ENCODE measurements at places on chromosomes 7 and 10.

DNA sequence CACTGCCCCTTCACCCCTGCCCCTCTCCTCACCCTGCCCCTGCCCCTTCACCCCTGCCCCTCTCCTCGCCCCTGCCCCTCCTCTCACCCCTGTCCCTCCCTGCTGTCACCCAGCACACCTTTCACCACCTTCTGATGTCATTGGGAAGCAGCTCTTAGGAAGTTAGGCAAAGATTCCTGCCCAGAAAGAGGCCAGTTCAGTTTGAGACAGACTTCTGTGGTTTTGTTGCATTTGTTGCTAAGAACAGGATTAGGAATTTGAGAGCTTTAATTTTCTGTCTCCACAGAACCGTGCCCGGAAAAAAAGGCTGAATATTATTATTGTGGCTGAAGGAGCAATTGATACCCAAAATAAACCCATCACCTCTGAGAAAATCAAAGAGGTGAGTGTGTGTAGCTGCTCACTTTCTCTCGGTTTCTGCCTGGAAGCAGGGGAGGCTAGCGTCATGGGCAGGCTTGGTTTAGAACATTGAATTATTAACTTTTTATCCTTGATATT is 39.6 kb downstream of the PFKP start:
- DNase-seq = no peak

GRCh38 chr7:591856-592628 is 72.4 kb upstream of the PDGFA start:
- no peak for DNase-seq

DNA sequence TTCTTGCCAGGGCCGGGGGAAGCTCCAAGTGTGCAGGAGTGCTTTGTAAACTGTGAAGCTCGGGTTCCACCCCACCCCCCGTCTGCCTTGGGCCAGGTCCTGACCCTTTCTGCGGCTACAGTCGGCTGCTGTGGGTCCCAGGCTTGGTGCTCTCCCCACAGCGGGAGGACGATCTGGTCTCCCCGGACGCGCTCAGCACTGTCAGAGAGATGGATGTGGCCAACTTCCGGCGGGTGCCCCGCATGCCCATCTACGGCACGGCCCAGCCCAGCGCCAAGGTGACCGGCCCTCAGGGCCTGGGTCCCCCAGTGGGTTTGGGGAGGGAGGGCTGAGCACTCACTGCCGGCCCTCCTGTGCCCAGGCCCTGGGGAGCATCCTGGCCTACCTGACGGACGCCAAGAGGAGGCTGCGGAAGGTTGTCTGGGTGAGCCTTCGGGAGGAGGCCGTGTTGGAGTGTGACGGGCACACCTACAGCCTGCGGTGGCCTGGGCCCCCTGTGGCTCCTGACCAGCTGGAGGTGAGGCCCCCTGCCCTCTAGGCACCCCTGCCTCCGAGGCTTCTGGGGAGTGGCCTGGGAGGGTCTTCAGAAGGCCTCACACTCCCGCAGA is 60.3 kb downstream of the PALD1 start:
- no peak for DNase-seq

DNA sequence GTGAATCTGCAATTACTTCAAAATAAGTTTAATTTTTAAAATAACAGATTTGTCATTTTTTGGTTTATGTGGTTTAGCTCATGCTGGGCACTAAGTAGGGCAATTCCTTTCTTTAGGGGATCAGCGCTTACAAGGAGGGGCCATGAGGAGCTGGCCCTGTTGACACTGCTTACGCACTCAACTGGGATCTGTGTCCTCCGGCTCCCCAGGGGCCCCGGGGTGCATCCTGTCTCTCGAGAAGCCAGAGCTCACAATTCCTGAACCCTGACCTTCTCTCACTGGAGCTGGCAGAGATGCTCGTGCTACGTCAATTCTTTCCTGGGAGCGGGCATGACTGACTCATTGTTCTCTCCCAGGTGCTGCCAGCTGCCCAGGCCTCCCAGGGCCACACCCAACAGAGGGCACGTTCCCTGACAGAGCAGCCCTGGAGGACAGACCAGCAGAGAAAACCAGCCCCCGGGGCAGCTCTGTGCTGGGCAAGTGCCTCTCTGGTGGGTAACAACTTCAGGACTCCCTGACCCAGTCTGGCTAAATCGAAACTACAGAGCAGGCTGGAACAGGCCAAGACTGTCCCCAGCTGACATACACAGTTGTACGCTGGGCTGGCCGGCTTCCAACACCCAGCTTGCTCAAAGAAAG is 36.8 kb downstream of the CTBP2 start:
- DNase-seq = no peak

- no peak for DNase-seq
These were observed 162.1 kb upstream of the NOBOX start for GRCh38 chr7:144565586-144565985.

DNA sequence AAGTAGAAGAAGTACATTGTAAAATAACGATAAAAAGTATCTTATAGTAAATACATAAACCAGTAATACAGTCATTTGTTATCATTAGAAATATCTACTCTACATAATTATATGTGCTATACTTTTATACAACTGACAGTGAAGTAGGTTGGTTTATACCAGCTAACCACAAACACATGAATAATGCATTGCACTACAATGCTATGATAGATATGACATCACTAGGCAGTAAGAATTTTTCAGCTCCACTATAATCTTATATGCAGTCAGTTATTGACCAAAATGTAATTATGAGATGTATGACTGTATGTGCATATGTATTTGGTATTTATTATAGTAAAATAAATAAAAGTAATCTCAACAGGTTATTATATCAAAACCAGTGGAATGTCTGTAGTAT is 23.4 kb upstream of the SGCE start:
- DNase-seq = no peak

DNA sequence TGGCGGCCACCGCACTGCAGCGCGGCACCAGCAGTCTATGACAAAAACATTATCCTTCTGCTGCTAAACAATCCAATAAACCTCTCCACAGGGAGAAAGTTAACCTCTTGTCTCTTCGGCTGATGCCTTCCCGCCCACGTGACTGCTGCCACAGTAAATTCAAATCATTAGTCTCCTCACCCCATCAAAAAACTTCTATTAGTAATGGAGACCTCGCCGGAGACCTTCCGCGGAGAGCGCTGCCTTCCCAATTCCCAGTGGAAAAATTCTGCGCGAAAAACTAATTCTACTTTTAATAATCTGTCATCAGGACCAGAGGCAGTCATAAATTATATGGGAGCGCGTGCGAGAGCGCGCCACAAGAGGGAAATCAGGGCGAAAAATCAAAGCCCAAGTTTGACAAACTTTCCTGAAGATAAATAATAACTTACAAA is 90.0 kb upstream of the PAX2 start:
- no peak for DNase-seq

- no peak for DNase-seq
These were observed 63.0 kb downstream of the HOXA1 start for GRCh38 chr7:27032839-27033238.

GRCh38 chr10:14460447-14460846 is 129.7 kb upstream of the FRMD4A start:
- no peak for DNase-seq

- no peak for DNase-seq
These were observed 72.6 kb downstream of the PARP12 start for GRCh38 chr7:139990142-139990535.

DNA sequence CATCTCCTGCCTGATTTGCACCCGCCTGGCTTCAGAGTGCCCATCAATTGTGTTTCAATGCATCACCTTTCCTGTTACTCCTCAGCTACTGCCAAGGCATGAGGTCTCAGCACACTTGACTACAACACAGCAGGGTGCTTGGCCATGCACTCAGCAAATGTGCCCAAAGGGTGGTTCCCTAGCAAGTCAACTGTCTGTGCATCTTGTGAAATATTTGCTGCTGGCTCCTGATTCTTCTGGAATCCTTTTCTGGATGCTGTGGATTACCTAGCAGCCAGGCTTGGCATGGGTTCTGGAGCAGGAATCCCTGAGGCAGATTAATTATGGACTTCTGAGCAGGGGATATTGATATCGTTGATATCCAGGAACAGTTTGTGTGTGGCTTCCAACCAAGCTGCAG is 662.6 kb upstream of the MGMT start:
- DNase-seq = no peak

All from Jurkat, Clone E6-1 (cell line).